ENCODE measurements at places on chromosomes 7 and 10.

GRCh38 chr7:108071551-108071950 lies 58.6 kb downstream of the LAMB4 start:
- DNase-seq = no peak

DNA sequence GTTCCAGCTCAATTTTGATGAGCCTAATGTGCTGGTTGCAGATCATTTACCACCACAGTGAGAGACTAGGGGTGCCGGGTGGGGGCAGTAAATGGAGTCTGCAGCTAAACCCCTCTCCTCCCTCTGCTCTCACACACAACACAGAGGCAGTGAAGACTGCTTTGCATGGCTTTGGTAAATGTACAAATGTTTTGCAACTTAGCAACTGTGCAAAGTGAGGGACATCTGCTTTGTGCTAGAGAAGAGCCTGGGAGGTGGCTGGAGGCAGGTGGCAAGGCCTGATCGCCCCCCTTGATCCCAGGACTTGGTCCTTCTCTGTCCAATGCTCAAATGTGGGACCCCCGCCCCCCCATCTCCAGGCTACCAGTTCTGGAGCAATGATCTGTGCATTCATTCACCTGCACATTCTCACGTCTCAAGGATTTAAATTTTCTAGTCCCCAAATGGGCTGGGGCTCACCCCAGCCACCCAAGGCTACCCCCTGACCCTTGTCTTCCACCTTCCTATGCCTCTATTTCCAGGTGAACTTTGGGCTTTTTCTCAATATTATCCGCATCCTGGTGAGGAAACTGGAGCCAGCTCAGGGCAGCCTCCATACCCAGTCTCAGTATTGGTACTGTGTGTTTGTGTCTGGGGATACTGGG lies 11.6 kb downstream of the GHRHR start:
- DNase-seq = no peak

DNA sequence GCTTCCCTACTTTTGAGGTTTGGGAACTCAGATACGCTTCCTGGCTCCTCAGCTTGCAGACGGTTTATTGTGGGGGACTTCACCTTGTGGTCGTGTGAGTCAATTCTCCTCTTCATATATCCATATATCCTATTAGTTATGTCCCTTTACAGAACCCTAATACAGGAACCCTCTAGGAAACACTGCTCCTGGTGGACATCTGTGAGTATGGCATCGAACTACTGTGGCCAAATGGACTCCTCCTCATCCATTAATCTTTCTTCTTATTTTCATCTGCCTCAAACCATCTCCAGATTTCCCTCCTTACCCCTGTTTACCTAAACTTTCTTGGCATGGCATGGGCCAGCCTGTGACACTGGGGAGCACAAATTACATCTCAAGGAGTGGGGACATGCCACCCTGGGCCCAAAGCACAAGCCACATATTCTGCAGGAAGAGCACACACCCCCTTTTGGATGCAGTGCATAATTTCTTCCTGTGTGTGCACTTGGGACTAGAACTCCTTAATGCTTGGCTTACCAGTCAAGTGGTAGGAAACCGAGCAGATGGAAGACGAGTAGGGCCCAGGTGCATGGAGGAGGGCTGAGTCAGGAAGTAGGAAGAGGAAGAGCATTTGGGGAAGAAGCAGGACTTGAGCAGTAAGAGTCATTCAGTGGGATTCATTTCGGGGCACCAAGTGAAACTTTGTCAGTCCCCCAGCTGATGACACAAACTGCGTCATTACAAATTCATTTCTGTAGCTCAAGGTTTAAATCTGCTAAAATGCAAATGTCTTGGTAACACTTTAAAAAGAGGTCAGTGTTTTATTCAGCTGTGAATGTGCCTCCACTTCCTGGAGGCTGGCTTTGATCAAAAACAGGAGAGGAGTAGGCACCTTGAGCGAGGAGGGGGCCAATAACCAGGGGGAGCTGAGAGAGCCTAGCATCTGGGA lies 80.8 kb upstream of the PLXNA4 start:
- DNase-seq = no peak

- DNase-seq = no peak
Observed at GRCh38 chr7:65397730-65398142, 24.1 kb downstream of the ZNF92 start.

- DNase-seq = no peak
Observed at GRCh38 chr7:101942603-101943210, 125.3 kb downstream of the CUX1 start.

GRCh38 chr7:151925446-151926335 lies 30.6 kb upstream of the GALNTL5 start:
- peak; percentile 32 for DNase-seq

DNA sequence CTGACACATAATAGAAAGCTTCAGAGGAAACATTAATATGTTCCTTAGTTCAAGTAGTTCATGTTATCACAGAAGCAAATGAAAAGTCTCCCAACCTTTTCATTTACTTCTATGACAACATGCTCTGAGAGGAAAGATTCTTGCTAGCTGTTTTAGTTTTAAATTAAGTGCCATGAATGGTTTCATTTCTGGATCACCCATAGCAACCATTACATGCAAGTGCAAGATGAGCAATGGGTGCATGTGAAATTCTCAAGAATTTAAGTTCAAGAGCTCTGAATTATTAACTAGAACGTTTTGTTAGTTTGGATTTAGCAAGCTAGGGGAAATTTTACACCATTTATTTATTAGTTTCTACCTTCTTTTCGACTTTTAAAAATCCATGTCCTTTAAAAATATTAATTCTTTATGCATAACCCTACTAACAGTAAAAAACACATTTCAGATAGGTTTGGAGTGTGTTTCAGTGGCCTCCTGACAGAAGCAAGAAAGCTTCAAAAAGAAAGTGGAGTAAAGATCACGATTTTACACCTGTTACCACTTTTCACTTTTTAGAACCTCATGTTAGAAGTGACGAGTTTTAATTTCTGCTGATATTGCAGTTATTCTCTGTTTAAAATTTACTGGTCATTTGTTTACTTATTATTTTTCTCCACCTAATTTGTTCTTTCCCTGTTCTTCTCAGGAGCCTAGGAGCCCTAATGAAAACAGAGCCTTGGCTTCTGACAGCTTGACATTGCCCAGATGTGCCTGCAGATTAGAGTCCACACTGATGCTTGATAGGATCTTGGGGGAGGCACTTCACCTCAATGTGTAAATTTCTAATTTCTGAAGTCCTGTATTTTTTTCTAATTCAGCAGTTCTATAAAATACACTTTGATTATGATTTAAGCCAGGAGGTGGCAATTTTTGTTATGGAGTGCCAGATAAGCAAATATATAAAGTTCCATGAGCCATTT lies 995.3 kb upstream of the PHF14 start:
- DNase-seq = no peak

GRCh38 chr10:101512738-101513137 lies 75.3 kb downstream of the POLL start:
- DNase-seq = no peak
